ENCODE measurements at places on chromosomes 13 and 19. TPM values are rescaled to one million over a fixed set of nuclear protein-coding genes. Genes with fewer than 3 reads are reported as not detected.
A peak's percentile ranks its signal among the peaks of the same experiment; 100 is the strongest.

Gene PPP6R1
- total RNA-seq, result 73.1 TPM

Gene SERPINE3
- total RNA-seq, result not detected

DNA sequence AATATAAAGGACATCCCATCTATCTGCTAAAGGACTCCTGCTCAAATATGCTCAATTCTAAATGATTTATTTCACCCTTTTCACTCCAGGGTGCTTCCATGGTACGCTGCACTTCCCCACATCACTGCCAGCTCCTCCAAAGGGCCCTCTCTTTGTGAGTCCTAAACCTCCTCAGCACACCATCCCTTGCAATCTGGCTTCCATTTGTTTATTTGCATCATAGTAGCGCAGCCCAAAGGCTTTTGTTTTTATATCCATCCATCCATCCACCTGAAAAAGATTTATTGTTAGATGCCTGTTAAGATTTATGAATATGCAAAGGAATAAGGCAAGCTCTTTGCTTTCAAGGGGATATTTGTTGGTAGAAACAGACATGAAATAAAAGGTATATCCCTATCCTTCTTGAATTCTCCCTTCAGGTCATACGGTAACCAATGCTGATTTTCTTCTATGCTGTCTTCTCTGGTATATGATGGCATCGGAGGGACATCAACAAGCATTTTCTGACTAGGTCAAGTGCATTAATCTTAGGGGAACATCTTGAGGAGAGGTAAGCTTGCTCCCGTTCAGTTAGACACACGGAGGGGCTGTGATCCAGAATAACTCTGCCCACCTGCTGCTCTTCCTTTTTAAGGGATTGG lies 397.6 kb downstream of the LIG4 start:
- no peak for DNase-seq

- no peak for DNase-seq
Observed at GRCh38 chr19:32197896-32198882, 147.2 kb upstream of the ZNF507 start.

- no peak for DNase-seq
Observed at GRCh38 chr19:41691268-41691970, 3.3 kb upstream of the CEACAM7 start.

Gene DLL3
- total RNA-seq, result 17.9 TPM

Gene FAM124A
- 3.7 TPM for total RNA-seq

DNA sequence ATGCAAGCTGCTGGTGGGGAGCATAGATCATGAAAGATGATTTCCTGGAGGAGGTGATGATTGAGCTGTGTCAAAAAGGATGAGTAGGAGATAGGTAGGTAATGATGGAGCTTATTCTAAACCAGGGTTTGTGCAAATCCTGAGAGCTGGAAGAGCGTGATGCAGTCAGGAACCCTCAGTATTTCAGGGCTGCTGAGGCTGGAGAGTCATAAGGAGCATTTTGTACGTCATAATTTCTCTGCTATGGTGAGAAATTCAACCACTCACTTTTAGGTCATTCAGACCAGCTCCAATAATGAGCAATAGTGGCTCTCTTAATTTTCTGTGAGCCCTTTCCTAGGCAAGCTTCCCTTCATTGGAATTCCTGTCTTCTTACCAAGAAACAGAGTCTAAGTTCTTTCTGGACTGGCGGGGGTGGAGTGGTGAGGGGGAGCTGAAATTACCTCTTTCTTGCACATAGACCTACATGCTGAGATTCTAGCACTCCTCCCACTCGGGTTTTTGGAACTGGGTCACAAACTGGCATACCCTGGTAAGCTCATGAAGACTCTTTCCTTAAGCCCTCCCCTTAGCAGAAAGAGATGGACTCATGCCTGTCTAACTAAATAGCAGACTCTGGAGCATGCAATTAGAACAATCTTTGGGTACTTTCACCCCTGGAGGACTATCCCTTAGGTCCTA lies 62.2 kb upstream of the MYCBP2 start:
- DNase-seq, result no peak

- no peak for DNase-seq
Observed at GRCh38 chr13:93318534-93319254, 92.1 kb downstream of the GPC6 start.

DNA sequence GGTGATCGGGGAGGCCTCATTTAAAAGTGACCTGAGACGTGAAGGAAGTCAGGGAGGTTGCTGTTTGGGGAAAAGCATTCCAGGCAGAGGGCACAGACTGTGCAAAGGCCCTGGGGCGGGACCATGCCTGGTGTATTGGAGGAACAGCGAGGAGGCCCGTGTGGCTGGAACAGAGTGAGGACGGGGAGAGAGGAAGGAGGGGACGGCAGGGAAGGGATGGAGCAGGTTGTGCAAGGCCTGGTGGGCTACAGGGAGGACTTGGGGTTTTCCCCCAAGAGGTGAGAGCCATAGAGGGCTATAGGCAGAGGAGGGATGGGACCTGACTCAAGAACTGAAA lies 17.2 kb downstream of the PTPRS start:
- no peak for DNase-seq

- DNase-seq, result no peak
Observed at GRCh38 chr19:49614096-49614833, 23.3 kb downstream of the PRR12 start.

GRCh38 chr19:20278342-20278741 lies 111.3 kb downstream of the ZNF486 start:
- peak; percentile 2 for DNase-seq

DNA sequence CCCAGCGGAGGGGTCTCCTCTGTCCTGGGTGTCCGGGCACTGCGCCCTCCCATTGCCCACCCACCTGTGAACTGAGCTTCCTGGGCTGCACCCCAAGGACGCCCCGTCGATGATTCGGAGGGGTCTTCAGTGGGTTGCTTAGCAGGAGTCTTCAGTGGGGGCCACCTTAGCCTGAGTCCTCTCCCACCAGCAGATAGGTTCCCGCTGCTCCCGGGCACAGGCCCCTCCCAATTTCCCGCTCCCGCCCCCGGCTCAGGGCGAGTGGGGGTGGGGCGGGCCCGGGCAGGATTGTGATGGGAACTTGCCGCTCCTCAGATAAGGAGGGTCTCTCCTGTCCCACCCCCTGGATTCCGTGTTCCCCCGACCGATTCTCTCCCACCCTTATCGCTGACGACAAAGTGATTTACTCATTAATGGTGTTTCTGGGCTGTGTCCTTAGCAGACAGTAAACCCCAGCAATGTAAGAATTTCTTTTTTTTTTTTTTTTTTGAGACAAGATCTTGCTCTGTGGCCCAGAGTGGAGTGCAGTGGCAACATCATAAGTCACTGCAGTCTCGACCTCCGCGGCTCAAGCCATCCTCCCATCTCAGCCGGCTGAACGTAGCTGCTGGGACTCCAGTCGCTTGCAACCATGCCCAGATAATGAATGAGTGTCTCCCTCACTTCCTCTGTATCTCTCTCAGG lies 655 bp upstream of the S1PR5 start:
- DNase-seq, result no peak
